Stimulated activated CD4-positive, alpha-beta T cell treated with anti-CD3 and anti-CD28 coated beads, Interleukin-12 subunit alpha, Interleukin-12 subunit beta, amount 100 ng/mL, for 4 hours (primary cell): ENCODE measurements at places on chromosomes 5 and 9.

- DNase-seq, result no peak
Measured at GRCh38 chr5:169094586-169095409, 206.1 kb downstream of the SLIT3 start.

DNA sequence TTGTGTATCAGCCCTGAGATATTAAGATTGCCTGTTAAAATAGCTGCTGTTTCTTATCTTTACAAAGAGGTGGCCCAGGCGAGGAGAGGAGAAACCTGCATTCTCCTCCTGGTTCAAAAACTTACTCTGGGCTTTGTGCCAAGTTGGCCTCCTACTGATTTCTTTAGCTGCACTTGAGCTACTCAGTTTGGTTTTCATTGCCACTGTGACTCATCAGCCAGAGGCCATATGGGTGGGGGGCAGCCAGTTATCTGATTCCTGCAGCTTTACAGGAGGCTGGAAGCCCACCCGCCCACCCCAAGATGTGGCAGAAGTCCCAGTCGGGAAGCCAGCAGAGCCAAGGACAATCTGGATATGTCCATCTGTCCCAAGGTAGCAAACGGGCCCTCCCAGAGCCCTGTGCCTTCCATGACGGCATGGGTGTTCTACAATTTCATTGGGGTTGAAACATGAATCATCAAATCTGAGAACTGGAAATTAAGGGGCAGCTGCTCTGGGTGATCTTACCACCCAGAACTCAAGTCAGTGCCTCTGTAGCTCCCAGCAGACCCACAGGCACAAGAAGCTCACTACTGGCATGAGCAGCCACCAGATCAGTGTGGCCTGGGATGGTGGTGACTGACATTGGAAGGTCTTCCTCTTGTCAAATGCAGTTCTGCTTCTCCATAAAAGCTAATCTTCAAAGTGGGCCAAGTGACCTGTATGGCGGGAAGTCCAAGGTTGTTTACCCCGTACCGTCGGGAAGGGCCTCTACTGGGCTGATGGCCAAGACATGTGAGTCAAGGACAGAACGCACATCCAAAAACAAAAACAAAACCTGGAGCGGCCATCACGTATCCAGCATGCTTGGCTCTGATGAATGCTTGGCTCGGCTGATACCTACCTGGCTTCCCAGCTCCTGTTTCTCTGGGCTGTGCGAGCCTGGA, 15.6 kb downstream of the FCN2 start:
- no peak for DNase-seq

GRCh38 chr5:82097-82496, 9.9 kb upstream of the PLEKHG4B start:
- DNase-seq, result no peak

GRCh38 chr9:124297551-124297901, 39.8 kb downstream of the NEK6 start:
- DNase-seq, result no peak

DNA sequence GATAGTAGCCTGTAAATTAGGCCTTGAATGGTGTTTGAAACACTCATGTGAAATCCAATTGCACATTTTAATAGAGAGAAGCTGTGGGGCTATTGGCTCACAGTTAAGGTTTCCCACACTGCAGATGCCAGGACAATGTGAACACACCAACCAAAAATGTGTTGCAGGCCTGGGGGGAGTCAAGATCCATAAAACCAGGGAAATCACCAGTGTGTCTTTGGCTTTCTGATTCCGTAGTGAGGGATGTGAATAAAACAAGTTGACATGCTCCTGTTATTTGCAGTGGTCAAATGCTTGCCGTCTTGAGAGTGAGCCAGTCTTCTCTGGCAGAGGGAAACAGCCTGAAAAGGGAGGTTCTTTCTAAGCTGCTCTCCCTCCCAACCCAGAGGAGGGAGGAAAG, 79.0 kb downstream of the ZNF462 start:
- DNase-seq, result no peak

DNA sequence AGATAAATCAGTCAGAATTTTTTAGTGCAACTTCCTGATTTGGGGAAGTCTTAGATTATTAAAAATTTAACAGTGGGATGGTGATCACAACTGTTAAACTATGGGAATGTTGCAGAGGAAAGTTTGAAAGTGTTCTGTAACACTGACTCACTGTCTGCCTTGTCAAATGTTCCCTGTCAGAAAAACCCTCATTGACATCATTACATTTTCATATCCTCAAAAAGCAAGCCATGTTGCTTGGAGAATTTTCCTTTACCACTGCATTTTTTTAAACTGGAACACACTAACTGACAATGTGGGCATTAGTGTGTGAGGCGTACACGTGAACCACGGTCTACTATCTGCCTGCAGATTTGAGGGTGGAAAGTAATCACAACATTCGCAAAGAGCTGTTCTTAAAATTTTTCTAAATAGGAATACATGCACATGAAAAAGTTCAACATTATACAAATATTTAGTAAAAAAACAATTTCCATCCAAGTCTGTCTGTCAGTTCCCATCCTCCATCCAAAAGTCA, 28.6 kb upstream of the IL7R start:
- DNase-seq, result no peak

GRCh38 chr9:117156144-117156688, 258.6 kb downstream of the ASTN2 start:
- no peak for DNase-seq

GRCh38 chr5:136192526-136193321, at the start of gene SMIM32:
Gene SMIM32, minus strand, starts transcription at chr5:136193162. Its CDS starts 638 bp downstream, at chr5:136192524.
- DNase-seq, result no peak

DNA sequence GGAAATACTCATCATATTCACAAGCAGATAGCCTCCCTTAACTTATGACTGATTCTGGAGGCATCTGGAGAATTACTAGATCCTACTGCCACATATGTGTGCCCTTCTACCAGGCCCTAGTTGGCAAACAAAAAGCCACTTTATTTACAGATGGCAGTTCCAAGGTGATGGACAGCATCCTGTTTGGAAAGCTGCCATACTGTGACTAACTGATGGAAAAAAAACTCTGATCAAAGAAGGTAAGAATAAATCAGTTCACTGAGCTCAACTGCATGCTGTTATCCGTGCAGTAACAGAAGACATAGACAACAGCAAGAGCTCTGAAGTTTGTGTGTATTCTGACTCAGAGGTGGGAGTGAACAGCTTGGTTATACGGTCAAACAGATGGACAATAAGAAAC, 279.8 kb upstream of the POU5F2 start:
- no peak for DNase-seq

GRCh38 chr5:109689740-109690241, at the start of gene MAN2A1:
Gene MAN2A1, plus strand, starts transcription at chr5:109689927. Its CDS starts 491 bp downstream, at chr5:109690418.
- peak; percentile 73 for DNase-seq

- no peak for DNase-seq
Measured at GRCh38 chr5:39633057-39633456, 208.3 kb upstream of the DAB2 start.

- DNase-seq, result no peak
Measured at GRCh38 chr5:63473335-63473967, 488.8 kb downstream of the HTR1A start.

DNA sequence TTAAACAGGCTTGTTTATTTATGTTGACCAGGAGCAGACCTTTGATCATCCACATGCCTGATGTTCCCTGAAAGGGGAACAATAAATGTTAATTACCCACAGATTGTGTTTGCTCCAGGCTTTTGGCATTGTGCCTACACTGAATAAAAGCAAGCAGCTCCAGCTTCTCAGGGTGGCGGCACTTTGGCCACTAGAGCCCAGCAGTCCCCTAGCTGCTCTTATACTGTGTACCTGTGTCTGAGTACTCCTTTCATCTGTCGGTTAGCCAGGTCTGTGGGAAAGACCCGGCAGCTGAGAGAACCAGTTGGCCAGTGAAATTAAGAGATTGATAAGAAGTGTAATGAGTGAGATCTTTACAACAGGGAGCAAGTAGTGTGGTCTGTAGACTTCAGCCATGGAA, 254.8 kb upstream of the FTMT start:
- DNase-seq, result no peak

DNA sequence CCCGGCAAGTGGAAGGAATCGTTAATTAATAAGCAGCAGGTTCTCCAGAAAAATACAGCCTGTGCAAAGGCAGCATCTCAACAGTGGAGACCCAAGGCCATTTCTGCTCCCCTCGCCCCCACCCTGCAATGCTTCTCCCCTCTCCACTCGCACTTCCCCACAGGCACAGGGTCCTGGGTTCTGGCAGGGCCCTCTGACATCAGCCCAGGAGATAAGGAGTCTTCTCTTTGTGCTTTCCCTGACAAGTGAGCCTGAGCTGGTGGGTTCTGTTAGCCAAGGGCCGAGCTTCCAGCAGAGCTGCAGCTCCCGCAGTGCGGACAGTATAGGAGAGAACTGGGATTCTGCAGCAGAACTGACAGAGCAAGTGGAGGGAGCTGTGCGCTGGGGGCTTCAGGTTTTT, 257.5 kb downstream of the NSG2 start:
- DNase-seq, result no peak

DNA sequence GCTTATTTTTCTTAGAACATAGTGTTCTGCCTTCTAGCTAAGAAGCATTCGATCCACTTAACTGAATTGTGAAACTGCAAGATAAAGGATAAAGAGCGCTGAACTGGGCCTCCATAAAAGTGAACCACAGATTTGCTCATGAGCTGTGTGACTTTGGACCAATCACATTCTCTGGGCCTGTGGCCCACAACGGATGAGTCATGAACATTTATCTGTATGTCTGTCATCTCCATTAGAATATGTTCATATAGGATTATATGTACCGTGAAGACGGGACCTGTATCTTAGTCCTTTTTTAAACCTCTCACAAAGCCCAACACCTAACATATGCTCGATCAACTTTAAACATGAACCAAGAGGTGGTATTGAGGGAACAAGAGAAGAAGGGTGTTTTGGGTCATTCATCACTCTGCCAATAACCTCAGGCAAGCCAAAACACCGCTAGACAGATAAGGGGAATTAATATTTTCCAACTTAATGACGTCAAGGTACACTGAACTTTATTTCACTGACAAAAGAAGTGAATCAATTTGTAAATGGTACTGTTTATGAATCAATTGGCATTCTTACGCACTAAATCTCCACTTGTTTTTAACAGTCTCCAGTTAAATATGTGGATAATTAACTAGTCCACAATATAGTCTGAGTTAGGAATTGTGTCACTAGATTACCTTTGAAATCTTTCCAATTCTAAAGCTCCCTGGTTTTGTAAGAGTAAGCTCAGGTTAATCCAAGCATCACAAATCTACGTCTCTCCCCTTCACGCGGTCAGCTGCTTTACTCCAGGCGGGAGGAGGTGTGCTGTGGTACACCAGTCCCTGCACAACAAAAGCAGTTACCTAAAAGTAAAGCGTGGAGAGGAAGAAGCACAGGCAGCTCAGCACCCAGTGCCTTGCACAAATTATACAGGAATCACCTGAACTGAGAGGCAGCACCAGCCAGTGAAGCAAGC, 1.6 kb downstream of the TMEM245 start:
- DNase-seq, result peak; percentile 27

DNA sequence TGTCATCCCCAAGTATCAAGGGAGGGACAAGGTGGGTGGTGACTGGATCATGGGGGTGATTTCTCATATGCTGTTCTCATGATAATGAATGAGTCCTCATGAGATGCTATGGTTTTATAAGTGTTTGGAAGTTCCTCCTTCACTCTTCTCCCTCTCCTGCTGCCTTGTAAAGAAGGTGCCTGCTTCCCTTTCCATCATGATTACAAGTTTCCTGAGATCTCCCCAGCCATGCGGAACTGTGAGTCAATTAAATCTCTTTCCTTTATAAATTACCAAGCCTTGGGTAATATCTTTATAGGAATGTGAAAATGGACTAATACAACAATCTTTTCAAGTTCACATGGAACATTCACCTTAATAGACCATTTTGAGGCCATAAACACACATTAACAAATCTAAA, 21.5 kb upstream of the DOCK2 start:
- DNase-seq, result no peak

- no peak for DNase-seq
Measured at GRCh38 chr9:75120686-75121085, 32.4 kb downstream of the OSTF1 start.

DNA sequence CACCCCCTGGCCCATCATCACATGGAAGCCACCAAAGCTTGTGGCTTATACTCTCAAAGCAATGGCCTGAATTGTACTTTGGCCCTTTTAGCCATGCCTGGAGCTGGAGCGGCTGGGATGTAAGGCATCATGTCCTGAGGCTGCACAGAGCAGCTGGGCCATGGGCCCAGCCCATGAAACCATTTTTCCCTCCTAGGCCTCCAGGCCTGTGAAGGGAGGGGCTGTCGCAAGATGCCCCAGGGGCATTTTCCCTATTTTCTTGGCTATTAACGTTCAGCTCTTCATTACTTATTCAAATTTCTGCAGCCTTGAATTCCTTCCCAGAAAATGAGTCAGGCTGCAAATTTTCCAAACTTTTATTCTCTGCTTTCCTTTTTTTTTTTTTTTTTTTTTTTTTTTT, 27.7 kb downstream of the FST start:
- no peak for DNase-seq
